ENCODE measurements at places on chromosomes 16 and 17.

DNA sequence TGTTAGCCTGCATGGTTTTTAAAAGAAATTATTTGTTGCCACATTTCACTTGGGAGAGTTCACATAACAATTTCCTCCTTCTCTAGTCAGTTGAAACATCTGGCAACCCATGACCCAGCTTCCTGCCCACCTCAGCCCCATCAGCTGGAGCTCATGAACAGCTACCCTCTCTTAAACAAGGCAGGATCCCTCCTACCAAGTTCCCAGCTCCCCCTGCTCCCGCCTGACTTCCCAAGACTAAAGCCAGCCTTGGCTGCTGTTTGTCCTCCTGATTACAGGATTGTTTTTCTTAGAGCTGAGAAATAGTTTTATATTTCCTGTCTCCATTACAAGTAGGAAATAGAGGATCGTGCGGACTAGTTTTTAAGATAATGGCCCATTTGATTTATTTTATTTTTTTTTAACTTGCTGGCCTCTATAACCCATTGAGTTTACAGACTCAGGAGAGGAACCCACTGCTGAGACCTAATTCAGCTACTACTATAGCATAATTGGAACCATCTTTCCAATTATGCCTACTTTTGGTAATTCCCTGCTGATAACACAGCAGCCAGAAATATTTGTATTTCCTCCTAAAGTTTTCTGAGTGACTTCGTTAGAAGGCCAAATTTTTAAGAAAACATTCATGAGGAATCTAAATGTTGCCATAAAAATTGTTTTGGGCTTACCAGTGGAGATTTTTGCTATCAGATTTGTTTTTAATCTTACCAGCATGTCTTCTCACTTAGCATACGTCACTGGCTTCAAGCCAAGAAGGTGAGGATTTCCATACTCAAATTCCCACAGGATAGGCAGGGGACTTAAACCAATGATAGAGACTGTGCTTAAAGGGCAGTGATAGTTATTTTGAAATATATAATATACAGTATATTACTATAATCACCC is 90.0 kb downstream of the ELAC2 start:
- DNase-seq, result no peak

- DNase-seq, result no peak
Observed at GRCh38 chr17:41369713-41370112, at the start of gene KRT33B. Gene KRT33B (minus strand): TSS chr17:41369813. CDS start chr17:41369750, 63 bp downstream.

- no peak for DNase-seq
Observed at GRCh38 chr17:63140255-63140654, 174.2 kb downstream of the TANC2 start.

DNA sequence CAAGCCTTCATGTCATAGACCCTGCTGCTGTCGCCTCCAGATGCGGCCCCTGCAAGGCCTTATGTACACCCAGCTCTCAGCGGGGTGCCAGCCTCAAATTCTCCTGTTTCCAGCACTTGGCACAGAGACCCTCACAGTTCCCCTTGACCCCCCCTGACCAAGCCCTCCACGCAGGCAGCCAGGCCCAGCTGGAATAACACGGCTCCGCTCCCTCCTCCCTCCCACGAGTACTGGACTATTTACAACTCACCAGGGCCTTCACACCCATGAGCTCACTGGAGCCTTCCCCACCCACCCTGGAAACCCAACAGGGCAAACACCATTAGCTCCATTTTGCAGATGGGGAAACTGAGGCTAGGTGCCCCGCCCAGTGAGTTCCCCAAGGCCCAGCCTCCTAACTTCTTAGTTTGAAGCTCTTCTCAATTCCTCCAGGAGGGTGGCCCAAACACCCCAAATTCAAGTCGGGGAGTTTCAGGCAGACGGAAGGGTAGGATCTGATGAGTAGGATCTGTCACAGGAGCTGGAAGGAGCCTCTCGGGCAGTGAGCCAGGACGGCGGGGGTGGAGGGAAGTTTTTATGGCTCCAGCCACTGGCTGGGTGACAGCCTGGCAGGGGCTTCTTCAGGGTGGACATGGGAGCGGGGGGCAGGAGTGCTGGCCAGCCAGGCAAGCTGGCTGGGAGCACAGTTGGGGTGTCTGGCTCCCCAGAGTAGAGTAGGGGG is 17.5 kb upstream of the DLX4 start:
- DNase-seq, result no peak

GRCh38 chr16:30722916-30723315 is 23.9 kb downstream of the SRCAP start:
- no peak for DNase-seq

DNA sequence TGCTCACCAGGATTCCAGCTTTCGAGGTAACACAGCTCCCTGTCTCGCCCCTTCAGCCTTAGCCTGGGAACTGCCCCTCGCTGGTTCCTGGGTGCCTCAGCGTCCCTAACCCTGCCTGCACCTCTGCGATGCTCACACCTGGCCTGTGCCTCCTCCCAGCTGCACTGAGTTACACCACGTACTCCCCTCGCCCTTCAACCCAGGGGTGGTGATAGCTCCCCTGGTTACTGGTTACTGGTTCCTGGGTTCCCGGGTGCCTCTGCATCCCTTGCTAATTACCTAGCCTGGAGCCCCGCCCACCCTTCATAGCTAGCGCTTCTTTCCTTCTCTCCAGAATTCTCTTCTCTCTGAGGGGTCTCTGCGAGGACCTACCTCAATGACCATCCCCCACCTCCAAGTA is 65.3 kb upstream of the PLCG2 start:
- DNase-seq, result no peak

All from stimulated activated CD8-positive, alpha-beta memory T cell treated with anti-CD3 and anti-CD28 coated beads, Interleukin-4, amount 100 ng/mL, for 4 hours (primary cell).